ENCODE measurements at places on chromosomes 12 and 14.

GRCh38 chr14:97723819-97724218 lies 926.6 kb downstream of the VRK1 start:
- no peaks in the 10 kb centered on the region for H3K4me1 ChIP-seq
- no peaks in the 10 kb centered on the region for H3K36me3 ChIP-seq
- DNase-seq = no peak

DNA sequence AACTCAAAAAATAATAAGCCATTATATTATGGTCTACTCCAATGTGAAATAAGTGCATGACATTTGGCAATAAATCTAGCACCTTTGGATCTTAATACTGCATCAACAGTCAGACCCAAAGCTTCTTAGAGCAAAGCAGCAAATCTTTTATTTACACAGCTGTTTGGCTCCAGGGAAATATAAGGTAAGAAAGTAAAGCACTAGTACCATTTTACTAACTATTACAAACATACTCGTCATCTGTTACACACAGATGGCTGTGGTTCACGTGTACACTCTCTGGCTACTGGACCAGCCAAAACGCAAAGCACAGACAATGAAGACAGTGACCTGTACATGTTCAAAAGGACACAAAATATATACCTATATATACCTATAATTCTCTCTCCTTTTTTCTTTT lies 2.8 kb downstream of the FGD6 start:
- no peaks in the 10 kb centered on the region for H3K4me1 ChIP-seq
- no peaks in the 10 kb centered on the region for H3K36me3 ChIP-seq
- no peak overlapping the region for H3K4me3 ChIP-seq
- DNase-seq = no peak
- no peak overlapping the region for H3K27ac ChIP-seq

- H3K4me1 ChIP-seq = no peaks in the 10 kb centered on the region
- DNase-seq = no peak
- H3K4me3 ChIP-seq = no peak overlapping the region
These were observed 332.5 kb downstream of the RGS6 start for GRCh38 chr14:72264716-72265115.

DNA sequence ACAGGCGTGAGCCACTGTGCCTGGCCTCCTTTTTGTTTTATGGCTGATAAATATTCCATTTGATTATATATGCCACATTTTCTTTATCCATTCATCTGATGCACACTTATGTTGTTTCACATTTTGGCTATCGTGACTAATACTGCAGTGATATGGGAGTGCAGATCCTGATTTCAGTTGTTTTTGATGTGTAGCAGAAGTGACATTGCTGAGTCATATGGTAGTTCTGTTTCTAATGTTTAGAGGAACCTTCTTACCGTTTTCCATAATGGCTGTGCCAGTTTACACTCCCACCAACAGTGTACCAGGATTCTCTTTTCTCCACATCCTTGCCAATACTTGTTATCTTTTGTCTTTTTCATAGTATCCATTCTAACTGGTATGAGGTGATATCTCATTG lies 235.9 kb downstream of the ERC1 start:
- H3K4me3 ChIP-seq = no peak overlapping the region
- no peaks in the 10 kb centered on the region for H3K4me1 ChIP-seq
- DNase-seq = no peak
- no peaks in the 10 kb centered on the region for H3K36me3 ChIP-seq
- no peak overlapping the region for H3K27ac ChIP-seq

DNA sequence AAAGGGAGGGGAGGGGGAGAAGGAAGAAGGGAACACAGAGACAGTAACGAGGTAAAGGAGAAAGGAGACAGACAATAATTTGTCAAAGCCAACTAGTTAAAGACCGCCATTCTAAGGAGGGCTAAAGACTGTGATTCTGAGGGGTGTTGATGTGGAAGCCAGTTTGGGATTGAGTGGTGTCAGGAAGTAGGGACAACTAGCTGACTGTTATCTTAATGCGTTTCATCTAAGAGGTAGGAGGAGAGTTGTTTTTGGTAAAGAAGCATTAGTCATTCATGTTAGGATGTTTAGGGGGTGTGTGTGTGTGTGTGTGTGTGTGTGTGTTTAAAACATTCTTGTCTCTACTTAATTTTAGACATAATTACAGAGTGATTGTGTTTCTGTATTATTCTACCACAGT lies 95.0 kb downstream of the INSM2 start:
- H3K27me3 ChIP-seq = no peaks in the 10 kb centered on the region
- no peak overlapping the region for H3K27ac ChIP-seq
- no peaks in the 10 kb centered on the region for H3K36me3 ChIP-seq
- no peak for DNase-seq
- H3K4me1 ChIP-seq = no peaks in the 10 kb centered on the region
- H3K4me3 ChIP-seq = no peak overlapping the region

DNA sequence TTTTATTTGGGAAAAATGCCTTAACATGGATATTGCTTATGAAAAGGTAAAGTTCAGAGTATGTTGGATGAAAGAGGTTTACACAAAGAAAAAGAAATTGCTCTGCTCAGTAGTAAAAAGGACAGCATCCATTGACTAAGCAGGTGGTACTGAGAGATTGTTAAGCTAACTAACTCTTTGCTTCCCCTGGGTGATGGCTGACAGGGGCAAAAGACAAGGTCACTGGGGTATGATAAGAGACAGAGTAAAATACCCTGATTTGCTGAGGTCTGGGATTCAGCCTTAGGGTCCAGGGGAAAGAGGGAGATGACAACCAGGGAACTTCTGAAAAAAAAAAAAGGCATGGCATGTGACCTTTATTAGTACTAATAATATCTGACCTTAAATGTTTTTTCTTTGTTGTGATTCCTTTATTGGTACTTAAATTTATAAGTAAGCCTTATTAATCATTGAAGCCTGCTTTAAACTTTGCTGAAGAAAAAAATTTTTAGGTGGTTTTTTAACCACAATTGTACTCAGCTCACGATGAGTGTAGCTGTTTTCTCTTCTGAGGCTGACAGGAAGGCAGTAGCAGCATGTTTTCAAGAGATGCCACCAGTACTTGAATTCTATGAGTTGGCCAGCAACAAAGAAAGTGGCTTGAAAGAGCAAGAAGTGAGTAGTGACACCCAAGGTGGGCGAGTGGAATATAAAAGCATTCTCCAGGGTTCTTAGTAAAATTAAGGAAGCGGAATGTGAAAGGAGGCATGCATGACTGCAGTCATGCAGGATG lies 43.7 kb upstream of the KITLG start:
- H3K4me3 ChIP-seq = no peak overlapping the region
- no peaks in the 10 kb centered on the region for H3K36me3 ChIP-seq
- H3K27me3 ChIP-seq = no peaks in the 10 kb centered on the region
- no peak for DNase-seq
- no peaks in the 10 kb centered on the region for H3K4me1 ChIP-seq
- H3K27ac ChIP-seq = no peak overlapping the region

- H3K4me1 ChIP-seq = no peaks in the 10 kb centered on the region
- H3K4me3 ChIP-seq = no peak overlapping the region
- no peak for DNase-seq
- H3K27me3 ChIP-seq = no peaks in the 10 kb centered on the region
- no peak overlapping the region for H3K27ac ChIP-seq
These were observed 7.7 kb upstream of the SERPINA6 start for GRCh38 chr14:94330857-94331256.

DNA sequence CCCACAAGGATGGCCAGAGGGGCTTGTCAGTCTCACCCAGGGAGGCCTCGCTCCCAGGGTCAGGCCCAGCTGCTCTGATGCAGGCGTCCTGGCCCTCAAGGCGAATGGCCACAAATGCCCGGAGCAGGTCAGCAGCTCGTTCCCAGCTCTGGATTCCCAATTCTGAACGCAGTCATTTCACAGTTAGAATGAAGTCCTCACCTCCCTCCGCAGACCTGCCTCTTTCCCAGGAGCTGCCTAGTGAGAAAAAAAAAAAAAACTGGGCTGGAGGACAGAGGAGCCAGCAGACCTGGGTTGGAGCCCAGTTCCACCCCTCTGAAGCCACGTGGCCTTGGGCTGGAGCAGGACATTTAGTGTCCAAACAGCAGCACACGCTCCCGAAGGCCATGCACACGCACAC lies 62.2 kb upstream of the DIO3 start:
- no peaks in the 10 kb centered on the region for H3K36me3 ChIP-seq
- H3K27me3 ChIP-seq = no peaks in the 10 kb centered on the region
- DNase-seq = no peak
- no peak overlapping the region for H3K4me3 ChIP-seq
- H3K27ac ChIP-seq = no peak overlapping the region
- peaks cover 4% of the 10 kb centered on the region for H3K4me1 ChIP-seq

DNA sequence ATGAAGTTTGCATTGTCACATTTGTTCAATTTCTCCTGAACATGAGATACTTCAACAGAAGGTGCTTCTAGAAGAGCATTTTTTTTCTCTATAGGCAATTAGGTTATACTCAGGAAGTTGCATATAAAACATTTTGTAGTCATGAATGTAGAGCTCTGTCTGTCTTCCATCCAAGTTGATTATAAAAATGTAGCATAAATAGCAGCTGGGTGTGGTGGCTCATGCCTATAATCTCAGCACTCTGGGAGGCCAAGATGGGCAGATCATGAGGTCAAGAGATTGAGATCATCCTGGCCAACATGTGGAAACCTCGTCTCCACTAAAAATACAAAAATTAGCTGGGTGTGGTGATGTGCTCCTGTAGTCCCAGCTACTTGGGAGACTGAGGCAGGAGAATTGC lies 39.5 kb upstream of the STXBP6 start:
- peaks cover 2% of the 10 kb centered on the region for H3K4me1 ChIP-seq
- H3K27ac ChIP-seq = no peak overlapping the region
- H3K4me3 ChIP-seq = no peak overlapping the region
- no peak for DNase-seq
- no peaks in the 10 kb centered on the region for H3K36me3 ChIP-seq

GRCh38 chr12:43333644-43334043 lies 218.4 kb downstream of the ADAMTS20 start:
- H3K4me3 ChIP-seq = no peak overlapping the region
- H3K36me3 ChIP-seq = no peaks in the 10 kb centered on the region
- no peak for DNase-seq
- H3K4me1 ChIP-seq = peaks cover 2% of the 10 kb centered on the region
- no peaks in the 10 kb centered on the region for H3K27me3 ChIP-seq

GRCh38 chr14:80504781-80505180 lies 293.5 kb upstream of the DIO2 start:
- H3K4me3 ChIP-seq = no peak overlapping the region
- DNase-seq = no peak
- H3K36me3 ChIP-seq = no peaks in the 10 kb centered on the region
- H3K4me1 ChIP-seq = no peaks in the 10 kb centered on the region

GRCh38 chr14:31966896-31967668 lies 110.0 kb upstream of the ARHGAP5 start:
- DNase-seq = no peak
- no peaks in the 10 kb centered on the region for H3K36me3 ChIP-seq
- no peaks in the 10 kb centered on the region for H3K4me1 ChIP-seq
- H3K27me3 ChIP-seq = no peaks in the 10 kb centered on the region
- no peak overlapping the region for H3K27ac ChIP-seq

- no peaks in the 10 kb centered on the region for H3K4me1 ChIP-seq
- no peak overlapping the region for H3K4me3 ChIP-seq
- H3K27ac ChIP-seq = no peak overlapping the region
- H3K36me3 ChIP-seq = no peaks in the 10 kb centered on the region
These were observed 841.7 kb downstream of the DIO2 start for GRCh38 chr14:79369359-79370332.

GRCh38 chr14:105208738-105209075 lies 27.6 kb upstream of the NUDT14 start:
- no peak for DNase-seq
- H3K27me3 ChIP-seq = no peaks in the 10 kb centered on the region
- no peaks in the 10 kb centered on the region for H3K4me1 ChIP-seq
- H3K36me3 ChIP-seq = no peaks in the 10 kb centered on the region

DNA sequence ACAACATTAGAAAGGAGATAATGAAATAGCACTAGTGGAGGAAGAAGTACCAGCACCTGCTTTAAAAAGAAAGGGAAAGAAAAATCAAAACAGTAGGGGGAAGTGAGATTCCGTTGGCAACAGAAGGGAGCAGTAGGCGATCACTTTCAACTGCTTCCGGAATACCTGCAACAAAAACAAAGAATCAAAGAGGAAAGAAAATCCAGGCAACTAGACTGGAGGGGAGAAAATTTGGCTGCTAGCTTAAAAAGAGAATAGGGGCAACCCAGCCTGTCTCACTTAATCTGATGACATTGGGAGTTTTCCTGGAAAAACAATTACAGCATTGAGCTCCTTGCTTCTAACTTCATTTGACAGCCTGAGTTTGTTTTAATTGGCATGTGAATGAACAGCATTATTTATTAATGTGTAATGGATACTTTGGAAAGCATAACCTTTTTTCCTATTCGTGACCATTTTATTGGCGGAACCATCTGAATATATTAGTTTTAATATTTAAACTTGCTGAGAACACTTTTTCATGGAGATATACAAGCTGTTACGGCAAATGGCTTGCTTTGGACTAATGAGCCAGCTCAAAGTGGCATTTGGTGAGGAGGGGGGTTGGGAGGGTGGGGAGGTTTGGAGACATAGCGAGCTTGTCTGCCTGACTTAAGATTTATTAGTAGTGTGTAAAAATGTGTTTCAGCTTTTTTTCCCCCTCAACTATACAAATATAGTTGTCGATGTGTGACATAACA lies 2.5 kb upstream of the DACT1 start:
- no peak overlapping the region for H3K27ac ChIP-seq
- peak; percentile 60 for DNase-seq
- H3K27me3 ChIP-seq = no peaks in the 10 kb centered on the region

GRCh38 chr14:51024377-51024776 lies 70.5 kb downstream of the TRIM9 start:
- DNase-seq = no peak
- no peaks in the 10 kb centered on the region for H3K4me1 ChIP-seq
- no peak overlapping the region for H3K4me3 ChIP-seq
- H3K27ac ChIP-seq = no peak overlapping the region
- no peaks in the 10 kb centered on the region for H3K36me3 ChIP-seq

DNA sequence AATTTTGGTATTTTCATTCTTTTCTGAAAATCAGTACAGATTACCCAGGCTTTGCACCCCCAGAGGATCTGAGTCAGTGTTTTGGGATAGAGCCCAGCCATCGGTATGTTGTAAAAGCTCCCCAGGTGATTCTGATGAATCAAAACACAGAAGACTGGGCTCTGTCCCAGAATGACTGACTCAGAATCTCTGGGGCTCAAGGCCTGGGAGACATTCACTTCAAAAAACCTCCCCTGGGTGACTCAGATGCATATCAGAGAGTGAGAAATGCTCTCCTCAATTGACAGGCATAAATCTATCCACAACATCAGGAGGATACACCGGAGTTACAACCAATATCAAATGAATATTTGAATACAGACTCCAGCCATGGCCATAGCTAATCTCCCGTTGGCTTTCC lies 32.6 kb downstream of the SLC35F4 start:
- no peaks in the 10 kb centered on the region for H3K36me3 ChIP-seq
- no peaks in the 10 kb centered on the region for H3K4me1 ChIP-seq
- H3K4me3 ChIP-seq = no peak overlapping the region
- H3K27me3 ChIP-seq = no peaks in the 10 kb centered on the region

GRCh38 chr14:70698288-70698687 lies 56.6 kb downstream of the TTC9 start:
- H3K36me3 ChIP-seq = no peaks in the 10 kb centered on the region
- no peaks in the 10 kb centered on the region for H3K27me3 ChIP-seq
- H3K4me3 ChIP-seq = no peak overlapping the region

- no peaks in the 10 kb centered on the region for H3K4me1 ChIP-seq
- H3K27me3 ChIP-seq = no peaks in the 10 kb centered on the region
- no peak for DNase-seq
- H3K36me3 ChIP-seq = no peaks in the 10 kb centered on the region
- H3K27ac ChIP-seq = no peak overlapping the region
These were observed 584.6 kb downstream of the ALG10 start for GRCh38 chr12:34606749-34607519.

GRCh38 chr12:24425601-24425970 lies 476.1 kb upstream of the SOX5 start:
- H3K36me3 ChIP-seq = no peaks in the 10 kb centered on the region
- no peak overlapping the region for H3K27ac ChIP-seq
- H3K4me3 ChIP-seq = no peak overlapping the region
- no peaks in the 10 kb centered on the region for H3K4me1 ChIP-seq
- no peak for DNase-seq

All from mesendoderm (in vitro differentiated cells).